Femur (tissue), 1 donor: ENCODE measurements at places on chromosomes 13 and 19.

- DNase-seq, result no peak
These were observed 495.5 kb downstream of the FOXO1 start for GRCh38 chr13:40170982-40171381.

GRCh38 chr19:1082165-1082927 lies 12.8 kb downstream of the POLR2E start:
- DNase-seq, result peak; percentile 64

- no peak for DNase-seq
These were observed 103.9 kb downstream of the DOCK9 start for GRCh38 chr13:98874029-98874397.

DNA sequence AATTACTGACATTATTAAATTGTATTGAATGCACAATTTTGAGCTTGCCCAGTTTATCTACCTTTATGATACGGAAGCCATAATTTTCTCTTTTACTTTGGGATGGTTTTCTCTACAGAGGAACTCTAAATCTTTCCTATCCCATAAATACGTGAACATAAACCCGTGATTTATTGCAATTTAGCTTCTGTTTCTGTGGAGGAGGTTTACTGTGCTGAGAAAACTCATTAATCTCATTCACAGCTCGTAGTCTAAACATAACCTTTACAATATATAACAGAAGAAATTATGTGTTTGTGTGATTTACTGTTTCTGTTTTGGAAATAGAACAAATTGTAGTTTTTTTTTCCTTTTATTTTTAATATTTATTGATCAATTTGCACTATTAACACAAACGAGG lies 207.1 kb upstream of the PCDH9 start:
- no peak for DNase-seq

GRCh38 chr13:108816375-108816774 lies 187.0 kb downstream of the MYO16 start:
- no peak for DNase-seq

GRCh38 chr13:97283888-97284287 lies 61.8 kb downstream of the MBNL2 start:
- DNase-seq, result no peak

- no peak for DNase-seq
These were observed 392.6 kb downstream of the SLITRK5 start for GRCh38 chr13:88063741-88064140.

DNA sequence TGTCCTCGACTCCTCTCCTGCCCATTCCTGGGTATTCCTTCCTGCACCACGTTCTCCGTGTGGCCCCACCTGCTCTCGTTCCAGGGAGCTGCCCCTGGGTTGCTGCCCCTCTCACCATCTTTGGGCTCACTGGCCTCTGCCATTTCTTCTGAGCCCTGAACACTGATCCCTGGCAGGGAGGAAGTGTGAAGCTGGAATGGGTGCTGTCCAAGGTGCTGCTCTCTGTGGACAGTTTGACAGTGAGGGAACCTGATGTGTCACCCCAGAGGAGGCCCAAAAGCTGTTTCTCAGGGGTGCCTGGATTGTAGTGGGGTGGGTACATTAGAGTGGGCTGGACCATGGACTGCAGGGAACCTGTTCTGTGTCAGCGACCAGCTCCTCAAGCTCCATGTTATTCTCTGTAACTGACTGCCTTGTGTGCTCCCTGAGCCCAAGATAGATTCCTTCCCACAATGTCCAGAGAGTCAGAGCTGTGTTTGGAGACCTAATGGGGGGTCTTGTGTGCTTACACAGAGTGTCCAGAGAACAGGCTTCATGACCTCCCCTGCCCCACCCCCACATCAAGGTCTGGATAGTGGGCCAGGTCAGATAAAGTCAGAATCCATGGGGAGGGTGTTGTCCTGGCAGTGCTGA lies 7.2 kb upstream of the CEACAM8 start:
- DNase-seq, result no peak
